Fibroblast of pulmonary artery (primary cell): ENCODE measurements at places on chromosomes 1 and 21.

DNA sequence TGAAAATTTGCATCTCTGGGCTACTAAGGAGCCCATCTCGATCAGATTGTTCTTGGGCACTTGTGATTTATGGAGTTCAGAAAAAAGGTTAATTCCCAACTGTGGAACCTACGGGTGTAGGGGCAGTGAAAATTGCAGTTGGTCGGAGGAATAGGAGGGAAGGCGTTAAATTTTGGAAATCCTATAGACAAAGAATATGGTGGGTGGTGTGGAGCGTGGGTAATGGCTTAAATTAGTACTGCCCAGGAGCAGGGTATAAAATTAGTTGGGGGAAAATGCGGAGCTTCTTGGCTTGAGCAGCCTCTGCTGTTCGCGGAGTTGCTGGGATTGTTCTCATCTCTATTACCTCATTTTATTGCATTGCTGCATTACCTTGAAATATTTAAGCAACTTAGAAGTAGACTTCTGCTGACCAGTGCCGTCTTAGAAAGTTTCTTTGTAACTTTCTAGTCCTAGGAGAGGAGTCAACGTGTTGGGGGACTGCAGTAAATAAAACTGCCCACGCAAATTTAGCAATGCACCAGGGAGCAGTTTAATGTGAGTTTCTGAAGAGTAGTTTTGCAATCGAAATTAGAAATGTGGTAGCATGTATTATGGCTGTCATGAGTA lies 514 bp downstream of the S1PR1 start:
- DNase-seq = peak; percentile 79

- no peak for DNase-seq
These were observed 119.0 kb downstream of the COQ8A start for GRCh38 chr1:227059076-227059475.

- DNase-seq = no peak
These were observed 67.7 kb upstream of the RGS2 start for GRCh38 chr1:192741095-192741494.

DNA sequence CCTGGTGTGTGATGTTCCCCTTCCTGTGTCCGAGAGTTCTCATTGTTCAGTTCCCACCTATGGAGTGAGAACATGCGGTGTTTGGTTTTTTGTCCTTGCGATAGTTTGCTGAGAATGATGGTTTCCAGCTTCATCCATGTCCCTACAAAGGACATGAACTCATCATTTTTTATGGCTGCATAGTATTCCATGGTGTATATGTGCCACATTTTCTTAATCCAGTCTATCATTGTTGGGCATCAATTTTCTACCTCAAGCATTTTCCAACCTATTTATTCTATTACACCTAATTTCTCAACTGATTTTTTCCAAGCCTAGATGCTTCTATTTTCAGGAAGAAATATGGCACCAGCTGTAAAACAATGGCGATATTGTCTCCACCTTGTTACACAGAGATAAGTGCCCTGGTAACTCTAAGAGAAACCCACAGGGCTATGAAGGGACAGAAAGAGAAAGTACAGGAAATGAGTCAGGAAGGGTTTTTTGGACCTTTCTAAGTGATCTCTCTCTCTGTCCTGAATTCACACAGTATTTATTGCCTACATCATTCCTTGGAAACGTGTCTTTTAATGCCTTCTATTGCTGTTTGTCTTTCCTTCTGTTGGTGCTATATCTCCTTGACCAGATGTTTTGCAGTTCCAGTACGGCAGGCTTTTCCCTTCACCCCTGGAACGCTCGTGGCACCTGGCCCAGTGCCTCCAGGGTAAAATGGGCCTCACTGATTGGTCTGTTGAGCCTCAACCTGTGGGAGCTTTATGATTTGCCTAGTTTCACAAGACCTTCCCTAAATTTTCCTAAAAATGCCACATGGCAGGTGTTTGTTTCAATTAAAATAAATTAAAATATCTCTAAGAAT lies 14.6 kb upstream of the JAK1 start:
- peak; percentile 56 for DNase-seq

- no peak for DNase-seq
These were observed 59.4 kb downstream of the SYT6 start for GRCh38 chr1:114094363-114094634.

DNA sequence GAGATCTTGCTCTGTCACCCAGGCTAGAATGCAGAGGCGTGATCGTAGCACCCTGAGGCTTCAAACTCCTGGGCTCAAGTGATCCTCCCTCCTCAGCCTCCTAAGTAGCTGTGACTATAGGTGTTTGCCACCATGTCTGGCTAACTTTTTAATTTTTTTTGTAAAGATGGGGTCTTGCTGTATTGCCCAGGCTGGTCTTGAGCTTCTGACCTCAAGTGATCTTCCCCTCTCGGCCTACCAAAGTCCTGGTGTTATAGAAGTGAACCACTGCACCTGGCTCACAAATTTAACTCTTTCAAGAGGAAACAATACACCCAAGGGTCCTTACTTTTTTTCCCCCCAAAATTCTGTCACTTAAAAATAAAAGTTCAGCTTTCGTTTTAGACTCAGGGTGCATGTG lies 62.3 kb downstream of the GALNT2 start:
- DNase-seq = no peak

DNA sequence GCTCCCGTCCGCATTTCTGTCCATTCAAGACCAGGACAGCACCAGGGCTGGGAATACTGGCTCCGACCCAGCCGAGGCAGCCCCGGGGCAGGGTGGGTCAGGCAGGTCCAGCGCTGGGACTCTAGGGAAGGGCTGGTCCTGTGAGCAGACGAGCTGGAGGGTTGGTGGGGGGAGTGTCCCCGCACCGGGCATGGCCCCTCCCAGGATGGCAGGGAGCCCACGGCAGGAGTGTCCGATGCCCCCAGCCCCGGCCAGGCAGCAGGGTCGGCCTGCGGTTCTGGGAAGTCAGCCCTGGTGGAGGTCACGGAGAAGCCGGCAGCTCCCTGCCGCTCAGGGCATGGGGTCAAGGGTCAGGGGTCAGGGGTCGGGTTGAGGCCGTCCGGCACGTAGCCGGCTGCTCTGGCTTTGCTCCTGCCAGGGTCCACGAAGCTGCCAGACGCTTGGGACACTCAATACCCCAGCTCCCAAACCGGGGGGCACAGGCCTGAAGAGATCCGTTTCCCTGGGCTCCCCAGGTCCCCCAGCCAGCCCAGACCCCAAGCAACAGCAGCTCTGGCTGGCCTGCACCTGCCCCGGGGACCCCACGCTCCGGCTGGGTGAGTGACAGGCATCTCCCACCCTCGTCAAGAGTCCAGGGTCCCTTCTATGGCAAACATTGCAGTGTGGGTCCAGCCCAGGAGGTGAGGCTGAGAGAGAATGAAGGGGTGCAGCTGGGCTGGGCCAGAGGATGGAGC lies 6.7 kb downstream of the C1QTNF12 start:
- DNase-seq = no peak

DNA sequence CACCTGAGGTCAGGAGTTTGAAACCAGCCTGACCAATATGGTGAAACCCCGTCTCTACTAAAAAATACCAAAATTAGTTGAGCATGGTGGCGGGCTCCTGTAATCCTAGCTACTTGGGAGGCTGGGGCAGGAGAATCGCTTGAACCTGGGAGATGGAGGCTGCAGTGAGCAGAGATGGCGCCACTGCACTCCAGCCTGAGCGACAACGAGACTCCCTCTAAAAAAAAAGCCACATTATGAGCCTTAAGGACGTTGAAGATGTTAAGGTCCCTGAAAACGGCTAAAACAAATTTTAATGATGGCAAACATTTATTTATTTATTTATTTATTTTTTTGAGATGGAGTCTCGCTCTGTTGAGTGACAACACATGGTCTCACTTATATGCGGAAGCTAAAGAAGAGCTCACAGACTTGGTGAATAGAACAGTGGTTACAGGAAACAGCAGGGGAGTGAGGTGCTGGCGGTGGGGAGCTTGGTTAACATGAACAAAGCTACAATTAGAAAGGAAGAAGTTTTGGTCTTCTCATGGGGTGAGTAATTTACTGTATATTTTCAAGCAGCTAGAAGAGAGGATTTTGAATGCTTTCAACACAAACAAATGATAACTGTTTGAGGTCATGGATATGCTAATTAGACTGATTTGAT lies 47.1 kb downstream of the TCP10L start:
- no peak for DNase-seq

GRCh38 chr1:14952626-14953314 lies 200.8 kb upstream of the TMEM51 start:
- no peak for DNase-seq

GRCh38 chr1:33188572-33189275 lies 6.9 kb upstream of the TRIM62 start:
- no peak for DNase-seq

DNA sequence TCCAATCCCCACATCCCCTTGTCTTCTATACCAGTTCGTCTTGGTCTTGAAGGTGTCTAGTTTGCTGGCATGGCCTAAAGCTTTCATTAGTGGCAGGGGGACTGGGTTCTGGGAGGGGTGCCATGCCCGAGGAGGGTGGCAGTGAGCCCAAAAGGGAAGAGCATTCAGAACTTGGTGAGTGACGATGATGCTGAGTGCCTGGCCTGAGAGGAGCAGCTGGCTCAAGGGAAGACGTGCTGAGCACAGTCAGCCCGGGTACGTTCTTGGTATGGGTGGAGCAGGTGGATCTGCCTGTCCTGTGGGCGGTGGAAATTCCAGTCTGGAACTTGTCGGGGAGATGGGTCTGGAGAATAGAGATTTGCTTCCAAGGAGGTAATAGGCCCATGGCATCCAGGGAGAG lies 4.6 kb downstream of the FDPS start:
- DNase-seq = no peak

DNA sequence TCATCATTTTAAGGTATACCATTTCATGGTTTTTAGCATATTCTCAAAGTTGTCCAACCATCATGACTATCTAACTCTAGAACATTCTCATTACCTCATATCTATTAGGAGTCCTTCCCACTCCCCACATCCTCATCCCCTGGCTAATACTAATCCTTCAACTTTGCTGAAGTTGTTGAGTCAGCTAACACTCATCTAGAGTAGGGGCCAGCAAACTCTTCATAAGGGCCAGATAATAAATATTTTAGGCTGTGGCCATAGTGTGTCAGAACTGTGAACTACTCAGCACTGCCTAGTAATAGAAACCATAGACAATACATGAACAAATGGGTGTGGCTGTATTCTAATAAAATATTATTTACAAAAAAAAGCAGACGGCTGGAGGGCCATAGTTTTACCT lies 43.0 kb downstream of the TOR3A start:
- peak; percentile 20 for DNase-seq

DNA sequence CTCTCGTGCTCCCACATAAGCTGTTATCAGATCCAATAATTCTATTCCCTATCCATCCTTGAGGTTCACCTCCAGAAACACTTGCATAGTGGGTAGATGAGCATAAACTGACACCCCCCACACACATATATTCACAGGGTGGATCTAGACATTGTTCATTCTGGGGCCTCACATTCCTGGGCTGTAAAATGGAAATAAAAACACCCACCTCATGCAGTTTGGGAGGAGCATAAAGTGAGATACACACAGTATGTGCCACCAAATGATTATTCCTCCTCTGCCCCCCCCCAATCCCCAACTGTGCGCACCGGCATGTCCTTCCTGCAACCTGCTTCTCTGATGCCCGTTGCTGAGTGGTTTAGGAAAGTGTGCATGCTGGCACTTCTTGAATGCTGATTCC lies 17.9 kb downstream of the PRDM15 start:
- DNase-seq = no peak

- no peak for DNase-seq
These were observed 22.7 kb downstream of the PRSS38 start for GRCh38 chr1:227838181-227838580.

DNA sequence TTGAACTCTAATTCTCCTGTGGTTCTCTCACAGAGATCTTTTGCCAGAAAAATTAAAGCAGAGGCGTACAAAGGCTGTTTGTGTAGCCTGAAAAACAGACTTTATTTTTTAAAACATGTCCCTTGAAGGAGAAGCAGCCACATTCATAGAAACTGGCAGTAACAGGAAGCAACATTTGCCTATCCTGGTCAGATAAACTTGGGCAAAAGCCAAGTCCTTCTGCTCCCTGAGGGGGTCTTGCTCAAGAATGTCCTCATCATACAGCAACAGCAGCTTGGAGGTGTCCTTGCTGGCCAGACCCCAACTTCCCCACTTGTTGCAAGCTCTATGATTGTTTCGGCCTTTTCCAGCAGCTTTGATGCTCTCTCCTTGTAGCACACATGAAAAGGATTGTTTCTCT lies 36.3 kb downstream of the MSTO1 start:
- DNase-seq = peak; percentile 79

GRCh38 chr1:217542837-217543236 lies 88.1 kb downstream of the GPATCH2 start:
- no peak for DNase-seq

GRCh38 chr1:115084902-115085511 lies 4.3 kb downstream of the TSPAN2 start:
- no peak for DNase-seq

DNA sequence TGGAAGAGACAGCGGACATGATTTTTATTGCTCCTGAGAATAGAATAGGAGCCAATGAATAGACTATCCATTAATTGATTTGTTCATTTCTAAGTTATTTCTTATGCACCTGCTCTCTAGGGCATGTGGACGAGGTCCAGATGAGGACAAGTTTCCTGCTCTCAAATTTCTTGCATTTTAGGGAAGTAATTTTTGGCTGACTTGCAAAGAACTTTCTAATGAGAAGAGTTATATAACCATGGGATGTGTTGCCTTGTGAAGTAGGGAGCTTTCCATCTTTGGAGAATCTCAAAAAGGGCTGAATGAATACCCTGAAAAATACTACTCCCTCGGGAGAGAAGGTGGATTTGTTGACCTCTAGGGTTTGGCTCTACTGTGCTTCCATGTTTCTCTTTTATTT lies 243.0 kb downstream of the KIF26B start:
- DNase-seq = no peak
